ENCODE measurements at places on chromosomes 1 and 21. TPM values are rescaled to one million over a fixed set of nuclear protein-coding genes. Genes with fewer than 3 reads are reported as not detected.

DNA sequence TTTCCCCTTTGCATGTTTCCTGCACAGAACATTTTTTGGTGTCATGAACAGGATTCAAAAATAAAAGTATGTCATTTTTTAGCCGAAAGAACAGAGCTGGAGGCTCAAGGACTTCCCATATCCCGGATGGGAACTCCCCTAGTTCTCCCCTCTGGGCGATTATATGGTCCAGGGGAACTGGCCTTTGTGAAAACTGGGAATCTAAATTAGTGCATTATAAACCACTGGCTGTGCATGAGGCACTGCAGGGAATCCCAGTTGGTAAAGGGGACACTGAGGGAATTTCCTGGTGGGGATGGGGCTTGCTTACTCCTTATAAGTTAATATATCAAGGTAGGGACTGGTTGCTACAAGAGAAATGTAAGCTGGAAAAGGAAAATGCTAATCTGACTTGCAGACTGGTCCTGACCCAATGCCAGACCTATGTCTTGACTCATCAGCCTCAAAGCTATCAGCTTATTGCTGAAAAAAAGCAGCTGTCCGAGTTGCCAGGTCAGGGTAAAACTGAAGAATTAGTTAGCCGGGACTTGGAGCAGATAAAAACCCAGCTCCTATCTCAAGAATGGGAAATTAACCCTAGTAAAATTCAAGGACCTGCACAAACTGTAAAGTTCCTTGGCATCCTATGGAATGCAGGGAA, 122.6 kb downstream of the FCRL5 start:
- no peaks in the 10 kb centered on the region for H3K4me1 ChIP-seq
- peaks cover 14% of the 10 kb centered on the region for H3K27me3 ChIP-seq
- no peak overlapping the region for H3K27ac ChIP-seq
- no peak for DNase-seq
- H3K4me3 ChIP-seq, result no peak overlapping the region

Gene CR1L
- not detected for total RNA-seq

- H3K4me1 ChIP-seq, result peaks cover 32% of the 10 kb centered on the region
- peaks cover 2% of the 10 kb centered on the region for H3K36me3 ChIP-seq
- no peak overlapping the region for H3K27ac ChIP-seq
- no peak overlapping the region for H3K4me3 ChIP-seq
- H3K27me3 ChIP-seq, result no peaks in the 10 kb centered on the region
Measured at GRCh38 chr21:45421071-45421845, 16.3 kb downstream of the COL18A1 start.

Gene XCL1
- 0.38 TPM for total RNA-seq

- H3K4me1 ChIP-seq, result no peaks in the 10 kb centered on the region
- DNase-seq, result no peak
- no peaks in the 10 kb centered on the region for H3K27me3 ChIP-seq
- H3K36me3 ChIP-seq, result no peaks in the 10 kb centered on the region
- no peak overlapping the region for H3K27ac ChIP-seq
Measured at GRCh38 chr1:84410328-84411095, 12.2 kb downstream of the DNASE2B start.

DNA sequence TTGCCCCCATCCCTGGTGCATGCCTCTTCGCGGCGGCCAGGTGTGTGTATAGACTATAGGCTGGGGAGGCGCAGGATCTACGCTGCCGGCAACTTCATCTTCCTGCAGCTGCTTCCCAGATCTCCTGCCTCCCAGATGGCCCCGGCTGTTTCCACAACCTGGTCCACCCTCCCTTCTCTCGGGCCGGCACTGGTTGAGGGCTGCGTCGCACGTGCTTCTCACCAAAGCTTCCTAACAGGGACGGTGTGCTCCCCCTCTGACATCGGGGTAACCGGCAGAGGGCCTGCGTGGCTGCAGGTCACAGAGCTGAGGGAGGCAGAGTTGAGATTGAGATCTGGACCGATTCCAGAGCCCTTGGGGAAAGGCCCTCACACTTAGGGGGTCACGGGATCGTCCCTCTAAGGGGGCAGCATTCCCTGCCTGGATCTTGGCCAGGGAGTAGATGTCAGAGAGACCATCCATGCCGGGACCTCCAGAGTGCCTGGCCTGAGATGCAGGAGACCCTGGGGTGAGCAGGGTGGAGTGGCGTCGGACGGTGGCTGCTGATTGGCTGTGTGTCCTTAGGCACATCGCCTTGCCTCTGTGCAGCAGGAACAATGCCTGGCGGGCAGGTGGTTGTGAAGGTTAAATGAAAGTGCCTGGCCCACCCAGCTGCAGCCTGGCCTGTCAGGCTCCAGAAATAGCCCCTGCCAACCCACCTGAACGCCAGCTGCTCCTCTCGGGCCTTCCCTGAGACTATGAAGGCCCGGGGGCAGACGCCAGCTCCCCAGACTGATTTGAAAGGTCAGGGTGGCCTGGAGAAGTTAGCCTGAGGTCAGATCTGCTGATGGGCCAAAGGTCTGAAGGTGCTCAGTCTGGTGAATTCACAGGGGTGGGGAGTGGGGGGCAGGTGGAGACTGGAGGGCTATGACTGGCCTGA, 6.1 kb upstream of the MASP2 start:
- peaks cover 7% of the 10 kb centered on the region for H3K36me3 ChIP-seq
- no peaks in the 10 kb centered on the region for H3K27me3 ChIP-seq
- H3K4me1 ChIP-seq, result no peaks in the 10 kb centered on the region
- no peak overlapping the region for H3K4me3 ChIP-seq
- no peak for DNase-seq

- peaks cover 31% of the 10 kb centered on the region for H3K4me1 ChIP-seq
- peak within 1 kb of the TSS; percentile 96 for H3K27ac ChIP-seq
- peak within 1 kb of the TSS; percentile 99 for H3K4me3 ChIP-seq
- peak; percentile 94 for DNase-seq
- no peaks in the 10 kb centered on the region for H3K36me3 ChIP-seq
Measured at GRCh38 chr1:150010393-150011115, at the start of gene OTUD7B. Gene OTUD7B (minus strand): TSS chr1:150010726. CDS start chr1:149977510, 33,216 bp downstream.

DNA sequence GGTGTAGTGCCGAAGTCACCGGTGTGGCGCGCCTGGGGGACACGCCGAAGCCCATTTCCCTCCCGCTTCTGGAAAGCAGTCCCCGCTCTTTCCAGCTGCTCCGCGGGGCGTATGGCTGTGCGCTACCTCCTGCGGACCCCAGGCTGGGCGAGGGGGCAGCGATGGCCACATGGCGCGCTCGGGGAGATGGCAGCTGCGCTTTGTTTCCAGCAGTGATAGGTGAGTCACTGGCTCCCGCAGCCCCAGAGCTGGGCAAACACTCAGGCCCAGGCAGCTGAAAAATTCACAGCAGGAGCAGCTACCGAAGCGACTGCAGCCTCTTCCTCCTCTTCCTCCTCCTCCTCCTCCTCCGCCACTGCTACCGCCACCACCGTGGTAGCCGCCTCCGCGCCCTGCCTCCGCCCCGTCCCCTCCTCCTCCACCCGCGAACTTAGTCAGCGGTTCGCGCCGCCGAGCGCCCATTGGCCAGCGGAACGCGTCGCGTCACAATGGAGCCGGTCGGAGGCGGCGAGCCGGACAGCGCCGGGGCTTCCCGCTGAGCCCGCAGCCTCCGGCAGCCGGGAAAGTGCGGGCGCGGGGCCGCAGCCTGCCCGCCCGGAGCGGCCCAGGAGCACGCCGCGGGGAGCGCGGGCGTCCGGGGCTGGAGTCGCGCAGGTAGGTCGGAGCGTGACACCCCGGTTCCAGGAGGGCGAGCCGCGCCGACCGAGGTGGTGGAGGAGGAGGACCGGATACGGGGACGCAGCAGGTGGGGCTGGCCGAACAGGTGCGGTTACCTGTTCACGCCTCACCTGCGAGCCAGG, at the start of gene LRRC8B:
LRRC8B (plus strand) TSS at position 461 of the 800 bp plus-strand sequence. CDS start 57,822 bp downstream, outside the sequence.
- peak; percentile 95 for DNase-seq
- peaks cover 11% of the 10 kb centered on the region for H3K4me1 ChIP-seq
- H3K27ac ChIP-seq, result peak within 1 kb of the TSS; percentile 72
- H3K36me3 ChIP-seq, result no peaks in the 10 kb centered on the region
- peaks cover 6% of the 10 kb centered on the region for H3K27me3 ChIP-seq

DNA sequence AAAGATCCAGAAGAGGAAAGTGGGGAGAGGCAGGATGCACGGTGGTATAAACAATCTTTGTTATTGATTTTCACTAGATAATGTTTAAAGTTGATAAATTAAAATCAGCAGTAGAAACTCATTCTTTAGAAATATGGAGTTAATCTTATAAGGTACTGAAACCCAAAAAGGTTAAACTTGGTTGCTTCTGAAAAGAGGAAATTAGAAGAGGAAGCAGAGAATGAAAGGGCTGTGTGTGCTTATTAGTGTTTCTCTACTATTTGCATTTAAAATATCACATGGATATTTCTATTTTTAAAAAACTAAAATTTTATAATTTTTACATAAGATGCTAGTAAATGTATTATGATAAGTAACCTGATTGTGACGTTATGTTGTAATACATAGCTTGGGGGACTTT, 24.4 kb downstream of the C1orf141 start:
- no peaks in the 10 kb centered on the region for H3K4me1 ChIP-seq
- DNase-seq, result no peak
- no peaks in the 10 kb centered on the region for H3K36me3 ChIP-seq
- no peak overlapping the region for H3K4me3 ChIP-seq

- H3K36me3 ChIP-seq, result no peaks in the 10 kb centered on the region
- no peak overlapping the region for H3K27ac ChIP-seq
- peaks cover 57% of the 10 kb centered on the region for H3K27me3 ChIP-seq
- H3K4me1 ChIP-seq, result peaks cover 10% of the 10 kb centered on the region
- peak overlapping the region; percentile 82 for H3K4me3 ChIP-seq
Measured at GRCh38 chr21:17514124-17514845, 1.4 kb downstream of the CXADR start.

DNA sequence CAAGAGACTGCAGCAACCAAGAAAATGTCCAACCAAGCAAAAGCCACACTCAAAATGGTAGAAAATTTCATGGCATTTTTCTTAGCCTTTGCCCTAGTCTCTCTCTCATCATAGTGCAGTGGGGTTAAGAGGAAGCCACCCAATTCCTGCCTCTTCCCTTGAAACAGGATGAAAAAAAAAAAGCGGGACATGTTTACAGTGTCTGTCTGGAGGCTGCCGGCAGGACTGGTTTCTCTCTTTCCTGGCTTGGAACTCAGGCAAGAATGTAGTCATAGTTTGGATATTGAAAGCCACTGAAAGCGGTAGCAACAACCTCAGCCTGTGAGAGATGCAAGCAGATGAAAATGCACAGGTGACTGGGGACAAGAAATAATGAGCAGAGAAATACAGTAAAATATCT, 13.3 kb upstream of the TNFSF18 start:
- H3K27ac ChIP-seq, result no peak overlapping the region
- no peaks in the 10 kb centered on the region for H3K27me3 ChIP-seq
- H3K4me1 ChIP-seq, result no peaks in the 10 kb centered on the region
- DNase-seq, result no peak

DNA sequence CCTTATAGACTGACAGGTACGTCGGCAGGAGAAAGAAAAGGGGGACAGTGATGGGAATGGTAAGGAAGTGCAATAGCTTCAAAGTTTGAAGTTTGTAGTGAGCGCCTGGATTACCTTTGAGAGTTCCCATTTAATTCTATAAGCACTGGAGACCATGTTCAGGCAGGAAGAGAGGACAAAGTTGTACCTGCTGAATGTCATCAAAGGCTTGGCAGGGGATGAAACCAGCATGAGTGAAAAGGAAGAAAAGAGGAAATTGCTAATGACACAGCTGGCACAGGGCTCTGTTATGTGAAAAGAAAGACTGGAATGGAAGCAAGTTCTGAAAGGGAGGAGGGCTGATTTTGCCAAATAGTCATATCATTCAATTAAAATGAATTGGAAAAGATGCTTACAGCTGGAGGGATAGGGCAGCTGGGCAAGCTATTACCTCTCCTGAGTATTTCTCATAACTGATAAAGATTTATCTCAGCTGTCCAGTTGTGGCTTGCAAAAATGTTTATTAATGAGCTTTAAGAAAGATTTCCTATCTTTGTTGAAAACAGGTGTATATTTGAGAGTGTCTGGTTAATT, 109.2 kb downstream of the HMCN1 start:
- H3K27ac ChIP-seq, result no peak overlapping the region
- H3K4me1 ChIP-seq, result peaks cover 32% of the 10 kb centered on the region
- no peak overlapping the region for H3K4me3 ChIP-seq
- no peaks in the 10 kb centered on the region for H3K36me3 ChIP-seq
- H3K27me3 ChIP-seq, result no peaks in the 10 kb centered on the region

GRCh38 chr1:19028546-19029129, 72.2 kb upstream of the IFFO2 start:
- no peak for DNase-seq
- peaks cover 7% of the 10 kb centered on the region for H3K27me3 ChIP-seq
- no peak overlapping the region for H3K27ac ChIP-seq
- H3K4me3 ChIP-seq, result no peak overlapping the region
- H3K4me1 ChIP-seq, result no peaks in the 10 kb centered on the region
- H3K36me3 ChIP-seq, result no peaks in the 10 kb centered on the region

Gene OR10J1
- not detected for total RNA-seq

GRCh38 chr1:52551507-52552235, 1.2 kb downstream of the TUT4 start:
- no peak overlapping the region for H3K27ac ChIP-seq
- no peak overlapping the region for H3K4me3 ChIP-seq
- no peak for DNase-seq
- H3K4me1 ChIP-seq, result peaks cover 15% of the 10 kb centered on the region
- no peaks in the 10 kb centered on the region for H3K36me3 ChIP-seq

DNA sequence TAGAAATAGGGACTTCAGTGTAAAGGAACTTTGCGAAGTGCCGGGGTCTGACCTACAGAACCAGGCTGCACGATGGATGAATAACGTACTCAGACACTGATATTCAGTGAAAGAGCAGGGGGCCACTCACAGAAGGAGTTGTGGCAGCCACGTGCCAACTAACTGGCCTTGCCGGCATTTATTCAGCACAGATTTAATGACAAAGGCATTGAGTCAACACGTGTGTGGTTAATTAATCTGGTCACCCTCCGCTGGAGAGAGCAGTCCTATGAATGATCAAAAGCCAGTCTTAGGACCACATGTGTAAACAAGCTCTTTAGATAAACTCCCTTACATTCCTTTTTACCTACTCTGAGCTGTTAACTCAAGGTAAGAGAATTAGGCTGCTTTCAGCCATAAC, 6.2 kb upstream of the B3GALT2 start:
- H3K4me1 ChIP-seq, result peaks cover 53% of the 10 kb centered on the region
- H3K27me3 ChIP-seq, result no peaks in the 10 kb centered on the region
- no peak overlapping the region for H3K4me3 ChIP-seq
- H3K27ac ChIP-seq, result no peak overlapping the region
- H3K36me3 ChIP-seq, result peaks cover 15% of the 10 kb centered on the region

DNA sequence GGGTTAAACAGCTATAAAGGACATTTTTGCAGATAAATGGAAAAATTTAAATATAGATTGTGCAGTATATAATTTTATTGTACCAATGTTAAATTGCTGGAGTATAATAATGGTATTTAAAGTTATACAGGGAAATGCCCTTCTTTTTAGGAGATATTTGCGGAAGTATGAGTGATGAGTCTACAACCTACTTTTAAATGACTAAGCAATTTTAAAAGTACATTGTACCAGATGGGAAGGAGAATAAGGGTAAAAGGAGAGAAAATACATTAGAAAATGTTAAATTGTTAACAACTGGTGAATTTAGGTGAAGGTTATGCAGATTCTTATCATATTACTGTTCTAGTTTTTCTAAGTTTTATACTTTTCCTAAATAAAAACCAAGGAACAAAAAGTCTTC, 91.8 kb downstream of the ZZZ3 start:
- H3K27me3 ChIP-seq, result no peaks in the 10 kb centered on the region
- peaks cover 17% of the 10 kb centered on the region for H3K36me3 ChIP-seq
- no peak for DNase-seq
- peaks cover 20% of the 10 kb centered on the region for H3K4me1 ChIP-seq
- H3K4me3 ChIP-seq, result no peak overlapping the region

GRCh38 chr1:19300211-19300610, 11.6 kb upstream of the AKR7A3 start:
- H3K4me1 ChIP-seq, result no peaks in the 10 kb centered on the region
- no peak overlapping the region for H3K27ac ChIP-seq
- H3K4me3 ChIP-seq, result no peak overlapping the region
- DNase-seq, result no peak

- H3K4me3 ChIP-seq, result no peak overlapping the region
- H3K27me3 ChIP-seq, result peaks cover 88% of the 10 kb centered on the region
- no peak overlapping the region for H3K27ac ChIP-seq
- H3K36me3 ChIP-seq, result no peaks in the 10 kb centered on the region
Measured at GRCh38 chr21:36693489-36694030, 5.4 kb upstream of the SIM2 start.

Gene KCNE2
- not detected for total RNA-seq

Gene CD5L
- total RNA-seq, result not detected

Measured in osteocyte (in vitro differentiated cells).